T47D (cell line): ENCODE measurements at places on chromosomes 2 and 18.

DNA sequence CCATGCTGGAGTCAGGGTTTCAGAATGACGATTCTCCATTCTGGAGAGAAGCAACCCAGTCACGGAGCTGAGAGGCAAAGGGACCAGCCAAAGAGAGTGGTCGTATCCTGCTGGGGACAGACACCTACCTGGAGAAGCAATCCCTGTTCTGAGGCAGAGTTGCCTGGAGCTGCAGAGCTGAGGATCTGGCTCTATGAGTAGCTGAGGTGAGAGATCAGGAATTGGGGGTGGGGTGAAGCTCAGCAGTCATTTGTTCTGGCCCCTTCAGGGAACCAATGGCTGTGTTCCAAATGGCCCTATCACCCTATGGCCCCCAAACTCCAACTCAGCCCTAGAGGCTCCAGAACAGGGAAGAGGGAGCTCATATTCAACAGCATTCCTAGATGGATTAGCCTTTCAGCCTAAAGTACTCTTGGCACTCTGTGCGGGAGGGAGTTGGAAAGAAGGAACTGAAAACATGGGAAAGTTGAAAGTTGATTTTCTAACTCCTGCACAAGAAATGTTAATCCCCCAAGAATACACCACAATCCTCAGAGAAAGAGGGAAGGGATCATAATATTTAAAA lies 3.3 kb upstream of the ATRAID start:
- no peak for DNase-seq

GRCh38 chr2:102618452-102619413 lies 620 bp upstream of the SLC9A2 start:
- DNase-seq: peak; percentile 88

GRCh38 chr18:79245517-79246001 lies 150.2 kb upstream of the NFATC1 start:
- DNase-seq: peak; percentile 93

DNA sequence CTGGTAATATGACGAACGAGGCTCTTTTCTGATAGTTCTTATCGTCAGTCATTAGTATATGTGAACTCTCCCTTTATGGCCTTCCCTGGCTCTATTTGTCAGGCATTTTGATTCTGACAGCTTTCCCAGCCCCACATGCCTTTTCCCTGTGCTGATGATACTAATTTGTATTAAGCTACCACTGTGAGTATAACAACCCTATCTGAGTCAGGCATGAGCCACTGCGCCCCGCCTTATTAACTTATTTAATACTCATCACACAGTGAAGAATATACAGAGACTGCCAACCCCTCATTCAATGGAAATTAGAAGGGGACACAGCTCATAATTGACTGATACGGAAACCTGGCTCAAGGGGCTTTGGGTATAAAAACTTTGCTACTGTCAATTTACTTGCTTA lies 140.0 kb downstream of the NETO1 start:
- DNase-seq: no peak

GRCh38 chr18:40235323-40235722 lies 1719.7 kb upstream of the PIK3C3 start:
- DNase-seq: no peak

- no peak for DNase-seq
Measured at GRCh38 chr2:50612306-50612705, 419.6 kb downstream of the NRXN1 start.

- no peak for DNase-seq
Measured at GRCh38 chr2:231617059-231617926, 24.6 kb downstream of the TEX44 start.

GRCh38 chr2:66872081-66872985 lies 437.4 kb downstream of the MEIS1 start:
- DNase-seq: no peak
